Left renal cortex interstitium (tissue), 4 donors: ENCODE measurements at places on chromosomes 1 and 21. TPM values are rescaled to one million over a fixed set of nuclear protein-coding genes. Genes with fewer than 3 reads are reported as not detected.
A peak's percentile ranks its signal among the peaks of the same experiment; 100 is the strongest.

RAB13 gene
- 175 TPM for polyA plus RNA-seq

KCNN3 gene
- polyA plus RNA-seq = 3.3 TPM

GRCh38 chr1:224427346-224427745 lies 7.3 kb downstream of the WDR26 start:
- no peak for DNase-seq

NHLH2 gene
- polyA plus RNA-seq = not detected

- DNase-seq = no peak
These were observed 54.1 kb downstream of the RUNX1 start for GRCh38 chr21:34994766-34995631.

DNA sequence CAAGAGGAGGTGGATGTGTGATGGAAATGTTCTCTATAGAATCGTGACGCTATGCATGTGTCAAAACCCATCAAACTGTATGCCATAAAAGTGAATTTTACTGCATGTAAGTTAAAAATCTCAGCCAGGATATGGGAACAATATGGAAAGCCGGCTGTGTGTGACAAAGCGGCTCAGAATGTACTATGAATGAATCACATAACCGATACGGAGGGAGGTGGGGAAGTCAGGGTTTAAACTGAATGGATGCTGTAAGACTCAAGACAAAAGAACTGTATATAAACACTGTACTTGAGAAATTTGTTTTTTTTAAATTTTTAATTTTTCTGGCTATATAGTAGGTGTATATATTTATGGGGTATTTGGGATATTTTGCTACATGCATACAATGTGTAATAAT lies 111.6 kb upstream of the PDE4B start:
- DNase-seq = no peak

FGGY gene
- 21.9 TPM for polyA plus RNA-seq

OR10J1 gene
- 0.06 TPM for polyA plus RNA-seq

SIK1 gene
- polyA plus RNA-seq = not detected

NEGR1 gene
- 3.6 TPM for polyA plus RNA-seq

SPATA21 gene
- polyA plus RNA-seq = 0.21 TPM

AHCTF1 gene
- 58.4 TPM for polyA plus RNA-seq

SPRTN gene
- 12.8 TPM for polyA plus RNA-seq

- DNase-seq = no peak
These were observed 126.6 kb downstream of the PRDM2 start for GRCh38 chr1:13826591-13826990.

- DNase-seq = no peak
These were observed 107.6 kb upstream of the IPO9 start for GRCh38 chr1:201721082-201722049.

DNA sequence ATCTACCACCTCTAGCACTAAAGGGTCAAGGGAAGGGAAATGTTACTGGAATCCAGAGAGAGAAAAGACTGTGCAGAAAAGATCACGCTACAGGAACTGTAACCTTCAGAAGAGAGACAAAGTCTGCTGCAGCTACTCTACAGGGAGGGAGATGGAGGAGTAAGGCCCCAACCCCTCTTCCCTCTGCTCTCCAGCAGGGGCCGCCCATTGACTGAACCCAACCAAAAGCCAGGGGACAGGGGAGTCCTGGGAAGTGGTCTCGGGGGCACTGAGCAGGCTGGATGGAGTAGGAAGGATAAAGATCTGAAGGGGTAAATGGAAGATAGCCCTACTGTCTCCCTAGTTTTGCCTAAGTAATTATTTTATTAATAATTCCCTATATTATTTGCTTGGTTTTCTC lies 72.8 kb upstream of the NR5A2 start:
- no peak for DNase-seq

TFF2 gene
- polyA plus RNA-seq = not detected

DNA sequence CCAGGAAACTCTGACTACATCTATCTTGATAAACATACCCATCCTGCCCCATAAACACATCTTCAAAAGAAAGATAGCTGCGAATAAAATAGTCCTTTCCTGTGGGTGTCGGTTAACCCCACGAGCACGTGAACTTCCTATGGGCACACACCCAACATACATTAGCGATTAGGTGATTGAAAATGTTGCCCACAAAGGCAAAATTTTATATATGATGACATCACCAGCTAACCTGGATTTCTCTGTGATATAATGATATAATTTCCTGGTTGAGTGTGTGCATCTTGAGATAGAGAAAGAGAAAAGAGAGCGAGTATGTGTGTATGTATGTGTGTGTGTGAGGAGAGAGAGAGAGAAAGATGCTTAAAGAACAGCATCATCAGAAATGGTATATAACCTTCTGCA lies 296.1 kb downstream of the PTPRC start:
- DNase-seq = no peak

DNA sequence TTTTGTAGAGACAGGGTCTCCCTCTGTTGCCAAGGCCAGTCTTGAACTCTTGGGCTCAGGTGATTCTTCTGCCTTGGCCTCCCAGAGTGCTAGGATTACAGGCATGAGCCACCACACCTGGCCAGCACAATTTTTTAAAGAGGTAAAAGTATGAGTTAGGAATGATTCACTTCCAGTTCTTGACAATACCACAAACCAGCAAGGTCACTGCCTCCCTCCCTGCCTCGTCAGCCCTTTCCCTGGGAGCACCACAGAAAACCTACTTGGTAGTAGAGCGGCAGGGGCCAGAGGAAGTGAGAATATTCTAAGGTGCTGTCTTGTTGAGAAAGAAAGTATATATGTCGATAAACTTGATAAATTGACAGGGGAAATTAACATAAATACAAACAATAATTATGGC lies 10.8 kb upstream of the CDA start:
- DNase-seq = no peak

GRCh38 chr1:234519506-234519905 lies 40.5 kb upstream of the TARBP1 start:
- no peak for DNase-seq

- DNase-seq = no peak
These were observed 1.1 kb downstream of the PBX1 start for GRCh38 chr1:164560121-164560541.

DNA sequence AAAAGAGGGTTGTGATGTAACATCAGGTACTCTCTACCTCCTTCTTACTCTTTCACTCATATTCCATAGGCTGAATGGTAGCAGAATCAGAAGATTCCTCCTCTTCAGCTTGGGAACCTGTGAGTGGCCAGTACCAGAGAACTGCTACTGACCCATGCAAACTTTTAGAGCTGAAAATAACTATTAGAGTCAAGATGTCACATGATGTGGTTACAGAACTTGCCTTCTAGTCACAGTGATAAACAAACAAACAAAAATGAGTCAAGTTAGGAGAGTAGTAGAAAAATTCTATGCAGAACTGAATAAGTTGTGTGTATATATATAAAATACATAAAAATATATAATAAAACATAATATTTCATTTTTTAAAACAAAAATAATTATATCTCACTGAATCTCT lies 47.6 kb upstream of the RGS1 start:
- DNase-seq = no peak

DNA sequence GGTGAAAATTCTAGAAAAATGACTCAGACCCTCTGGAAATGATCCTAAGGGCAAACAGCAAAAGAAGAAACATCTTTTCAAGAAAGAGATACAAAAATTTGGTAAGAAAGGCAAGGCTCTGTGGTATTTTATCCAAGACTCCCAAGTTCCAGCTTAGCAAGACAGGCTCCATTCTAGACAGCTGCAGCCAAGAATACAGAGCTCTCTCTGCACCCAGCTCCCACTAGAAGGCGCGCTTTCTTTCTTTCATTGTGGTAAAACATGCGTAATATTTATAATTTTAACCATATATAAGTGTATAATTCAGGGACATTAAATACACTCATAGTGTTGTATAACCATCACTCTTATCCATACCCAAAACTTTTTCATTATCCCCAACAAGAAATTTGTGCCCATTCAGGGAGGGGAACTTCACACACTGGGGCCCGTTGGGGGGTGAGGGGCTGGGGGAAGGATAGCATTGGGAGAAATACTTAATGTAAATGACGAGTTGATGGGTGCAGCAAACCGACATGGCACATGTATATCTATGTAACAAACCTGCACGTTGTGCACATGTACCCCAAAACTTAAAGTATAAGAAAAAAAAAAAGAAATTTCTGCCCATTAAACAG lies 2.2 kb upstream of the HFM1 start:
- DNase-seq = no peak

- DNase-seq = no peak
These were observed 27.5 kb upstream of the SLC30A1 start for GRCh38 chr1:211606332-211606913.

DNA sequence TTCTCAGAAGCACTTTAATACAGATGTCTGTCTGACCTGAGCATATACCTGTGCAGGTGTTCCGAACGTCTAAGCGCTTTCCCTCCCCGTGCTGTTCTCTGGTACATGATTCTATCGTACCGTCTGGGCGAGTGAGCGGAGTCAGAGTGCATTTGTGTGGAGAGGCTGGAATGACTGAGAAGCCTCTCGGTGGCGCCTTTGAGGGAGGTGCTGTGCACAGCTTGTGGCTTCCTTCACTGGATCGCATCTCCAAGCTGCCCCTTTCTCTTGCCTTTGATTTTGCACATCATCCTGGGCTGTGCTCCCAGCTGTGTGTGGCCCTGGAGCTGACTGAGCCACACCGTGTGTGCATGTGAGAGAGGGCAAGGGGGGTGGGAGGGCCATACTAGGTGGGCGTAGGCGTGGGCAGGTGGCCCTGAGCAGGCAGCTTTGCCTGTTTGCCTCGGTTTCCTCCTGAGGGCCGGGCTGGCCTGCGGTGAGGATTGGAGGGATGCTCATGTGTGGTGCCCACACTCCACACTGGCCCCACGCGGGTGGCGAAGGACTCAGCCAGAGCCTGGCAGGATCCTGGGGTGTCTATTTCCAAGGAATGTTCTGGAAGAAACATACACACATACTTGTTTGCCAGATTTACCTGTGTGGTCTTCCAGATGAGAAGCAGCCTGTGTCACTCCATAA lies 105.3 kb downstream of the ADARB1 start:
- DNase-seq = no peak

GRCh38 chr21:45572231-45572630 lies 30.0 kb upstream of the SLC19A1 start:
- DNase-seq = no peak

- no peak for DNase-seq
These were observed 30.0 kb upstream of the DMRTA2 start for GRCh38 chr1:50453266-50453665.

GRCh38 chr1:221511797-221512196 lies 230.1 kb downstream of the DUSP10 start:
- DNase-seq = no peak

- DNase-seq = no peak
These were observed 137.5 kb downstream of the TGFB2 start for GRCh38 chr1:218482683-218483082.

GRCh38 chr1:101587741-101588140 lies 350.9 kb downstream of the S1PR1 start:
- DNase-seq = peak; percentile 30

FRRS1 gene
- 8.9 TPM for polyA plus RNA-seq

GRCh38 chr1:182877331-182877730 lies 38.2 kb downstream of the DHX9 start:
- DNase-seq = no peak

GSTM4 gene
- 65.5 TPM for polyA plus RNA-seq

GRCh38 chr1:30405631-30406212 lies 317.7 kb downstream of the MATN1 start:
- DNase-seq = no peak

IFNGR2 gene
- polyA plus RNA-seq = 70.1 TPM

DNA sequence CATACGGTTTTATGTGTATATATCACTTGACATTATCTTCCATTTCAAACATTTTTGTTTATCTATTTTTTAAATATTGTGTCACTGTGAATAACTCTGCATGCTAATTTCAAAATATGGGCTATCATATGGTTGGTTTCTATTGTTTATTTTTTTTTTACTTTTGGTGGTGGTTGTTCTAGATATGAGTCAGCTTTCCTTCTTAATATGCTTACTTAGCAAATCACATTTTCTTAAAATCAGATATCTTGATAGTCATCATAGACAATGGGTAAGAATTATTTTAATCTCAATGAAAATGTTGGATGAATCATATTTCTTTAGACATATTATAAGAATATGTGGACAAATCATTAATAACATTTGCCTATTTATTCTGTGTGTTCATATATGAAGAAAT lies 881.5 kb downstream of the BRINP3 start:
- no peak for DNase-seq

CFHR3 gene
- 0.20 TPM for polyA plus RNA-seq

BARHL2 gene
- polyA plus RNA-seq = not detected

GRCh38 chr21:14096172-14096571 lies 114.6 kb downstream of the LIPI start:
- no peak for DNase-seq

DNA sequence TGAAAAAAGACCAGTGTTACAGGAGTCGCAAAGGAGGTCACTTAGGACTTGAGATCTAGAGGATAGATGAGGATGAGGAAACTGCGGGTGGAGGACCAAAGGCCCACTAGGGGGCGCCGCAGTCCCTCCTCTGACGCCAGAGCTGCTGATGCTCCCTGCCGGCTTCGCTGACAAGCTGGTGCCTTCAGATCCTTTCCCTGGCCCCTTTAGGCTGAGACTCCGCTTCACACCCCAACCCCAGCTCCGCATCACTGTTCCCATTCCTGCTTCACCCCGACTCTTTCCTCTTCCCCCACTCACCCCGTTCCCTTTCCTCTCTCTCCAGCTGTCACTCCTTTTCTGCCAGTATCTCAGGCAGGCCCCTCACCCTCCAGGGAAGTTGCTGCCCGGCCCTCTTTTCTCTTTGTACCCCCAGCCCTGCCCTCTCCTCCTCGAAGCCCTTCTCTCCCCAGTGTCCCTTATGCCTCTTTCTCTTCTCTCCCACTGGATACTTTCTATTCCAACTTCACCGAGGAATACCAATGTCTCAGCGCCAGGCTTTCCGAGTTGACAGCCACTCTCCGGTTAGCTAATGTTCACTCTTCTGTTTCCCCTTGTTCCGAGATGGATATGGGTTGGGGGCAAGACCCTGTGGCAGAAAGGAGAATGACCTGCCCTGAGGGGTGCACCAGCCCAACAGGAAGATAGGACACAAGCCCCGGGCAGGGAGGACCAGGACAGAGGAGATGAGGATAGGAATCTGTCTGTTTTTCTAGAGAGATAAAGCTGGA lies 4.5 kb downstream of the KCNJ9 start:
- no peak for DNase-seq

SLAMF6 gene
- 0.13 TPM for polyA plus RNA-seq

C8B gene
- polyA plus RNA-seq = not detected

- DNase-seq = no peak
These were observed 80.5 kb downstream of the OMA1 start for GRCh38 chr1:58465825-58466629.

OR2L13 gene
- 0.10 TPM for polyA plus RNA-seq
